Right atrium auricular region (tissue), 2 donors: ENCODE measurements at places on chromosomes 3 and 15. TPM values are rescaled to one million over a fixed set of nuclear protein-coding genes. Genes with fewer than 3 reads are reported as not detected.

GRCh38 chr3:9033867-9034266 lies 70.6 kb upstream of the RAD18 start:
- DNase-seq = no peak

DNA sequence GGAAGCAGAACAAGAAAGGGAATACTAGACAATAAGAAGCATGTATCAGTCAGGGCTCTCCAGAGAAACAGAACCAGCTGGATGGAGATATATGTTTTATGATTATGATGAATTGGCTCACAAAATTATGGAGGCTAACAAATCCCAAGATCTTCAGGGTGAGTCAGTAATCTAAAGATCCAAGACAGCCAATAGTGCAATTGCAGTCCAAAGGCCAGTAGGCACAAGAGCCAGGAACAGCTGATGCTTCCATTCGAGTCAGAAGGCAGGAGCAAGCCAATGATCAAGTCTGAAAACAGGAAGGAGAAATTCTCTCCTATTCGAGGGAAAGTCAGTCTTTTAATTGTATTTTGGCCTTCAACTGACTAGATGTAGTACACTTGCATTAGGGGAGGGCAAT lies 164.9 kb upstream of the ST8SIA2 start:
- DNase-seq = no peak

- DNase-seq = no peak
Observed at GRCh38 chr3:45826908-45827307, 15.0 kb downstream of the LZTFL1 start.

GRCh38 chr15:49223536-49224274 lies 53.7 kb downstream of the GALK2 start:
- no peak for DNase-seq

- no peak for DNase-seq
Observed at GRCh38 chr15:78098131-78098755, 5.9 kb downstream of the SH2D7 start.

- no peak for DNase-seq
Observed at GRCh38 chr15:92118162-92118935, 264.8 kb downstream of the SLCO3A1 start.

The CLDN16 gene
- total RNA-seq = 0.16 TPM

DNA sequence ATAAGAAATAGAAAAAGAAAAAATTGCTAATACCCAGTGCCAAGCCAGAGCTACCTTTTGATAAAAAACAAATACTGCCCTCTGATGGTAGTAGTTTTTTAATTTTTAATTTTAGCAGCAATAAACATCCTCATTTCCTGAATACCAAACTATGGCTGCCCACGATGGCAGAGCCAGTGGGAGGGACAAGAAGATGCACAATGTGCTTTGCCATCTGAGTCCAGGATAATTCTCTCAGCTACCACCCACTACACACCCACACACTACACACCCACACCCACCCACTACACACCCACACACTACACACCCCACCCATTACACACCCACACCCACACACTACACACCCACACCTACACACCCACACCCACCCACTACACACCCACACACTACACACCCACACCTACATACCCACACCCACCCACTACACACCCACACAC lies 17.8 kb downstream of the CEP19 start:
- DNase-seq = no peak

- DNase-seq = no peak
Observed at GRCh38 chr3:5430701-5431100, 243.2 kb downstream of the EDEM1 start.

DNA sequence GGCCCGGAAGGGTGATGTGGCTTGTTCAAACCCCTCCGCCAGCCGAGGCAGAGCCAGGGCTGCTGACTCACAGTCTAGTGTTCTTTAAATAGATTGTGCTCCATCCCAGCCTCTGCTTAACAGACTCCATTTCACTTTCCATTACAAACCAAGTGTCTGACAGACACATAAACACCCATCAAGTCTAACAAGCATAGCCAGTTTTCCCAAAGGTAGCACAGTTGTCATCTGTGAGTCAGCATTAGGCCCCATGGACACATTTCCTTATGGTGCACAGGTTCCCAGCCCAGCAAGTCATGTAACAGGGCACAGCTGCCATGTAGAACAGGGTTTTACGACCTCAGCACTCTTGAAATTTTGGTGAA lies 109.9 kb upstream of the RAP2B start:
- DNase-seq = peak; percentile 70

DNA sequence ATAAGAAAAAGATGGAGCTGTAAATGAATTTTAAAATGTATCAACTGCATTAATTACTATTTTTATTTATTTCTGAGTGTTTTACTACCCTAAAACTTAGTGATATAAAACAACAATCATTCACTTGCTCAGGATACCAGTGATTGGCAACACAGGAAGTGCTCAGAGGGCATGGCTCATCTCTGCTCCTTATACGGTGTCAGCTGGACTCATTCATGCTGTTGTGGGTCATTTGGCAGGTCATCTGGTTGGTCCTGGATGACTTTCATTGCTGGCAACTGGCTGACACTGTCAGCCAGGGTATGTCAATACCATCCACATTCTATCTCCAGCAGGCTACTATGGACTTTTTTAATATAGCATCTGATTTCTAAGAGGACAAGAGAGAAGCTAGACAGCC lies 689.6 kb upstream of the NECTIN3 start:
- no peak for DNase-seq

GRCh38 chr3:62970648-62971047 lies 95.4 kb upstream of the CADPS start:
- no peak for DNase-seq

The SLC51A gene
- total RNA-seq = not detected

- no peak for DNase-seq
Observed at GRCh38 chr3:39423436-39423970, 17.0 kb downstream of the RPSA start.

- no peak for DNase-seq
Observed at GRCh38 chr15:99019558-99020540, 12.3 kb upstream of the PGPEP1L start.

The CHRM5 gene
- total RNA-seq = not detected

- DNase-seq = no peak
Observed at GRCh38 chr15:82742134-82742533, 32.5 kb upstream of the AP3B2 start.

The CPN2 gene
- total RNA-seq = not detected

The GPR156 gene
- total RNA-seq = 0.74 TPM

GRCh38 chr3:156643729-156644389 lies 30.5 kb upstream of the TIPARP start:
- DNase-seq = no peak

GRCh38 chr3:31050296-31050695 lies 155.8 kb upstream of the GADL1 start:
- DNase-seq = no peak

DNA sequence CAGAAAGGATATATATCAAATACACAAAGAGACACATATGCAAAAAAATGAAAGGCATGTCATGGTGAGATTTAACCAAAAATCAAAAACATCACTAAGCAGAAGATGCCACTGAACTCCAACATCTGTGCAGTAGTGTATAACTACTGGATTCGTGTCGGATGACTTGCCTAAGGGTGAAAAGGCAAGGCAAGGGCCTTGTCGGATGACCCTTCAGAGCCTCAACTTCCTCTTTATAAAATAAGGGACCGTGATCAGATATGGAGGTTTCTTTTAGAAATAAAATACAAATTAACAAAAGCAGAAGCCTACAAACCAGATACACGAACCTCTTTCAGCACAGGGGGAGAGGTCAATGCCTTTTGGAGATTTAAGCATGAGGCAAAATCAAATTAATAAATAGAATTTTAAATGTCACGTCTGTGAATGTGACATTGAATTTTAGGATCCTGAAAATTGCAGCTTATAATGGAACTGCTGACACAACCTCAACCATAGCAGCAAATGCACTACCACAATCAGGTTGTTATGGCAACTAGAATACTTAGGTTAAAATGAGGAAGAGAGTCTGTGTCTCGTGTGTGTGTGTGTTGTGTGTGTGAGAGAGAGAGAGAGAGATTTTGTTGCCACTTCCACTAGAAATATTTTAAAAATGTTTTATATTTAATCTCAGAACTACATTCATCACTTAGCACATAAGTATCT lies 8.3 kb upstream of the CHRM5 start:
- no peak for DNase-seq

DNA sequence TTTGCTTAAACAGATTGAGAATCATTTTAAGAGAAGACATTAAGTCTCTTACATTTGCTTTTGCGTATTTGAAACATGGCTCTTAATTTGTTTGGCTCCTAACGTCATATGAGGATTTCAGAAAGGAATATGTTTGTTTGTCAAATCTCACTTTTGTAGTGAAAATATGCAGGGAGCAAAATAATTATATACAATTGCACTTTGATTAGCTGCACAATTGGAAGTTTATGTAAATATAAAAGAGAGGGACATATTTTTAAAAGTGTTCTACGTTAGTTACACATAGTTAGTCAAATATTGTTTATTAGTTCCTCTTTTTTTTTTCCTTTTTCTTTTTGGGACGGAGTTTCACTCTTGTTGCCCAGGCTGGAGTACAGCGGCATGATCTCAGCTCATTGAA lies 42.7 kb upstream of the GOLIM4 start:
- no peak for DNase-seq

The PCSK6 gene
- 14.4 TPM for total RNA-seq

- no peak for DNase-seq
Observed at GRCh38 chr3:11591391-11592282, 52.1 kb downstream of the VGLL4 start.

The FETUB gene
- not detected for total RNA-seq

The CCDC191 gene
- 0.75 TPM for total RNA-seq

The SHQ1 gene
- 19.5 TPM for total RNA-seq

- no peak for DNase-seq
Observed at GRCh38 chr15:47951781-47952180, 169.0 kb upstream of the SLC24A5 start.

DNA sequence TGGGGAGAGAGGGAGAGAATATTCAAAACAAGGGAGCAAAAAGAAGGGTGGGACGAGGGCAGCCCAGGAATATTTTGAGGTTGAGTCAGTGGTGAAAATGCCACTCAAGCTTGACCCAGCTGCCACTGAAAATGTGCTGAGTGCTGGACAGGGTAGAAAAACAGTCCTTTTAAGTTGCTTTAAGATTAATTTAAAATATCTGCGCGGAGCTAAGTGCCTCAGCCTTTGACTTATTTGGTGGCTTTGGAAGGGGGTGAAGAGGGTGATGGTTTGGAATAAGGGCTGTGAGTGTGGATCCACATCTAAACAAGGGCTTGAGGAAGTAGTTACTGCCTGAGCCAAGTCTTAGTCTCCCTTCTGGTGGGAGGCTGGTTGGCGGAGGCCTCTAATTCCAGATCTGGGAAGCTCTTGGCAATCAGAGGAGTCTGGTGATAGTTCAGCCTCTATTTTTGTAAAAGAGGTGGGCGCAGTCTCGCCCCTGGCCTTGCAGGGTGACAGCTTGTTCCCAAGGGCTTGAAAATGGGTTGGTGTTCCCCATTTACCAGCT lies 280.8 kb upstream of the ROPN1 start:
- no peak for DNase-seq

The PPM1L gene
- total RNA-seq = 47.4 TPM

DNA sequence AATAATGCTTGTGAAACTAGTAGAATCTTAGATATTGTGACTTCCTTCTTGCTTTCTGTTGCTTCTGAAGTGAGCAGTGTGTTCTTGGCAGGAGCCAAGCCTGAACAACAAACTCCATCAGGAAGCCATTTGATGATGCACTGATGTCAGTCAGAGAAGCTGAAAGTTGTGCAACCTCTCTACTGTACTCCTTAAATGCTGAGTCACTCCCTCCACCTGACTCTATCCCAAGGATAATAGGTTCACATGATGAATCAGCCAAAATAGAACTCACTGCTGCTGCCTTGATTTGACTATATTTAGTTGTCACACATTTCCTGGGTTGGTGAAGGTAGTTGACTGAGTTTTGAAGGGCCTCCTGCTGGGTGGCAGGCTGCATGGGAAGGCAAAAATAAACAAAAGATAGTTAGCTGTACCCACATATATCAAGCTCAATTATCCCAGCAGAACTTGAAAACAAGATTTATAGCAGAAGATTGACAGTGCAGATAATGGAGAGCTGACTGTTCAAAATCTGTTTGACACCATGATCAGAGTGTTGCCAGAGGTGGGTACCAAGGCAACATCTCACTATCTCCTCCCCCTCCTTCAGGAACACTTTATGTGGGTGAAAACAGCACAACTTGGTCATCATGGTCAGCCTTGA lies 328.4 kb upstream of the DPH6 start:
- DNase-seq = no peak

The SLC9C1 gene
- total RNA-seq = 0.35 TPM

DNA sequence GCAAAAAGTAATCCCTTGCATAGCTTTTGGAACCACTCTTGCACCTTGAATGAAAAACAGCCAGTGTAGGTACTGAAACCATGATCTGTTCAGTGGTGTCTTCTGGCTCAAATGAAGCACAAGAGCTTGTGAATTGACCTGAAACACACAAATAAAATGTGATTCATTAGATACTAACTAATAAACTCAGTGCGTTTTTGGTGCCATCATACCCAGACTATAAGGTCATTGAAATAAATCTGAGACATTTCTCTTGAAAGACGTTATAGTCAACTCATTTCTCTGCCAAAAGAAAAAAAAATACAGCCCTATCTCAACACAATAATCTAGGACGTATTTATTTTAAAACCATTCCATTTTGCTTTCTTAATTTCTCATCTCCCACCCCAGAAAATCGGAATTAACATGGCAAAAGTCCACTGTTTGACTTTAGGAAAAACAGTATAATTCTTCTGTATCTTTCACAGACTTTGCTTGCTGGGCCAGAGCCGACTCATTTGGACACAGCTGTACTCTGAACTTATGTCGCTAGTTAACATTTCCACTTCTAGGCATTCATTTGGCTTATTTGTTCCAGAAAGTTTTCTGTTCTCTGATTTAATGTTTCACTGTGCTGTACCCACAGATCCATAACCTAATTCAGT lies 284.9 kb upstream of the TBL1XR1 start:
- no peak for DNase-seq

DNA sequence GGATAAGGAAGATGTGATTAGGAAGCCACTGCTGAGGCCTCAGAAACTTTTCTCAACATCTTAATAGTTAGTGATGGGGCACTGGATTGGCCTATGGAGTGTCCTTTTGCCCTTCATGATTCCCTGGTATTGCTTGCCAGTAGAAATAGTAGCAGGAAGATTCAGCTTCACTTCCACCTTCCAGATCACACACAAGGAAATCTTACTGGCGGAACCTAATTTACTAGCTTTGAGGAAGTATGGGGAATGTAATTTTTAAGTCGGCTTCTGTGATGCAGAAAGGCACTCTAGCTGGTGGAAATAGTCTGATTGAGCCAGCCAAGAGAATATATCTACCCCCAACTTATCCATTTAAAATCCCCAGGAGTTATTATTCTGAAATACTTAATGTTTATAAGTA lies 46.5 kb downstream of the LPP start:
- DNase-seq = no peak

The STAB1 gene
- 46.5 TPM for total RNA-seq

- no peak for DNase-seq
Observed at GRCh38 chr3:132563420-132564069, 33.5 kb upstream of the ACKR4 start.

DNA sequence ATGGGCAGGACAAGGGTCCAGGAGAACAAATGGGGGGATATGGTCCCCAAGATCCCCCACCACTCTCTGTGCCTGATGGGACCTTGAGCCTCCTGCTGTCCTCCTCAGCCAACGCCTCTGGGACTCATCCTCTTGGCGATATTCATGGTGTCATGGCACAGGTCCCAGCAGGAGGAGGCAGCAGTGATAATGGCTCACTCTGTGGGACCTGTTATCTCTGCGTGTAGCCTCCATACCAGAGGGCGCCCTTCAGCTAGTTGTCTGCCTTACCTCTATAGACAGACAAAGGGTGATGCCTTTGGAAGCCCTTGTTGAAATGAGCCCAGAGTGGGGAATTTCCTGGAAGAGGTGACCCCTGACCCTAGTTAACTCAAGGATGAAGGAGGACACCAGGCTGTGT lies 7.4 kb downstream of the ZBTB47 start:
- no peak for DNase-seq

The FILIP1L gene
- 97.0 TPM for total RNA-seq
